ENCODE measurements at places on chromosomes 12 and 14.

DNA sequence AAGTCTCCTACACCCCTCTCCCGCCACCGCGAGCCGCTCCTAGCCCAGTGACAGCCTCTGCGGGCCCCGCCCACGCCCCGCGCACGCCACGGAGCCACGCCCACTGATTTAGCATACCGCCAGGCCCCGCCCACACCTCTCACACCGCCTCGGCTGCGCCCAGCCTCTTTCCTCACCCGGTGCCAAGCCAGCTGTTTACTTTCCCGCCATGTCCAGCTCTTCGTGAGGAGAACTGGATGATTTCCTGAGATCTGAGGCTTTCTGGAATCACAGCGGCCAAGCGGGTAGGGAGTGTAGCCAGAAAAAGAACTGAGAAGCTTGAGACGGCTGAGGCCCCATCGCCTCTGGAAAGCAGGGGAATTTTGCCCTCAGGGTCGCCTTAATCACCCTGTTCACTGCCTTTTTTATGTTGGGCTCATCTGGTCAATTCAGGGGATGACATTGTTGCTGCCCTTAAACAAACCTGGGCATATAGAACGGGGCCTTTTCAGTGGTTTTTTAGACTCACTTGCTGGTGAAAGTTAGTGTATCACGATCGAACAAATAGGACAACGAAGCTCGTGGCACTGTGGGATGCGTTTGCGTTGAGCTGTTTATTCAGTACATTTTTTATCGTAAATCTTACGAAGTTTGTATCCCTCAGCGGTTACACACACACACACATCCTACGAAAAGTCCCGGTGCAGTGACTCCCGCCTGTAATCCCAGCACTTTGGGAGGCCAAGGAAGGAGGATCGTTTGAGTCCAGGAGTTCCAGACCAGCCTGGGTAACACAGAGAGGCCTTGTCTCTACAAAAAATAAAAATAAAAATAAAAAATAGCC lies at the start of gene RNF212B:
Gene RNF212B (plus strand): TSS at position 165 of the 823 bp plus-strand sequence. CDS start 2,410 bp downstream, outside the sequence.
- DNase-seq, result peak; percentile 73

DNA sequence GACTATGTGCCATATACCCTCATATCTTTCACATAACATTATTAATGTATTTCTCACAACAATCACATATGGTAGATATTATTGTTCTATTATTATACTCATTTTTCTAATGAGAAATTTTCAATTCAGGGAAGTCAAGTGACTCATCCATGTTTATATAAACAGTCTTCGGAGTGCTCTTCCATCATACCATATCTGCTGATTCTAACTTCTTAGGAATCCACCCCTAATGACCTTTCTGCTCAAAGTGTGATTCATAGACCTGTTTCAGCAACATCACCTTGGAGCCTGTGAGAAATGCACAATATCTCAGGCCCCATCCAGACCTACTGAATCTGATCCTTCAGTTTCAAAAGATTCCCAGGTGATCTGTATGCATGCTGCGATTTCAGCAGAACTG lies 39.8 kb upstream of the OVCH1 start:
- no peak for DNase-seq

GRCh38 chr12:123995023-123995748 lies 22.2 kb downstream of the ZNF664 start:
- DNase-seq, result no peak

DNA sequence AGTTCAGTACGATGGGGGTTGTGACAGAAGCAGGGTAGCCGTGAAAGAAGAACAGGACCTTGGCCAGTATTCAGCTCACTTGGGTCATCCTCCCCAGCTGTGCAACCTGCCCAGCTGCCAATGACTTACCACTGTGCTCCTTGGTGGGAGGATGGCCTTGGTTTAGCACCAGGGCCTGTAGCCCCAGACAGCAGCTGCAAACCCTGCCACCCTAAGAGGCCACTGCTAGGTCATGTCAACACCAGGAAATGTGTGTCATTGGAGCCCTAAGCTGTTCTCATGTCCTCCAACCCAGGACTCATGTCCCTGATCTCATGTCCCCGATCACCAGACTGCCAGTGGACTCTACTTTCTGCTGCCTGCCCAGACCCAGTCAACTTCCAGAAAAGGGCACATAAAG lies 3.0 kb upstream of the CRACR2A start:
- no peak for DNase-seq

DNA sequence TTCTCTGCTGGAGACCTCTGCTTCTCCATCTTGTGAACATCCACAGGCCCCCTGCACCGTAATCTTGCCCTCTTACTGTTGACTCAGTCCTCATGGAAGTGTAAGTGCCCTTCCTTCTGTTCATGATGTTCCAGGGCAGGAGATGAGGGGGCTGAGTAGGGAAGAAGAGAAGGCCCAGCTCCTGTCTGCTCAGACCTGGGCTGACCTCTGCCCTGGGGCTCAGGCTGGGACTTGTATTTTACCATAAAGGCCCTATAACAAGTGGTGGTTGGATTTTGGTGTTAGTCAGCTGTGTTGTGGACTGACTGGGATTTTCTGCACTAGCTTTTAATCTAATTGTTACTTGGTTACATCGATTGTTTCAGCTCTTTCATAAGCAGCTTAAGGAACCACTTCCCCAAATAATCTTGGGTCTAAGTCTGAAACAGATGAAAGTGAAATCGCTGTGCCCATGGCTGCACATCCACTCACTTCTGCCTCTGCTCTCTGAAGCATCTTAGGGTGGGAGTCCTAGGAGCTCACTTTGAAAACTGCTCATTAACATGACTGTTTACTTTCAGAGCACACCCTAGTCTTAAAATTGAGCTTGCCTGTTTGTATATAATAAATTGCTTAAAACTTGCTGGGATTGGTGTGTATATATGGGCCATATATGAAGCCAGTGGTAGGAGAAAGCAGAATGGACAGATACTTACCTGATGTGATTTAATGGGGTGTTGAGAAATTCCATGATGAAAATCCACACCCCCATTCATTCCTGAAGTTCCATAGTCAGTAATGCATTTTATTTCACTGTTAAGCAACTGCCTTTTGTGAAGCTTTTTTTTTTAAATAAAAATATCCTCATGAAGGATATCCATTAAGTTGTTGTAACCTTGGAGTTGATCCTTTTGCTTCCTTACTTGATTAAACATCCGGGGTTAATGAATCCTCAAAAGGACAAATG lies 17.7 kb downstream of the C12orf71 start:
- no peak for DNase-seq

DNA sequence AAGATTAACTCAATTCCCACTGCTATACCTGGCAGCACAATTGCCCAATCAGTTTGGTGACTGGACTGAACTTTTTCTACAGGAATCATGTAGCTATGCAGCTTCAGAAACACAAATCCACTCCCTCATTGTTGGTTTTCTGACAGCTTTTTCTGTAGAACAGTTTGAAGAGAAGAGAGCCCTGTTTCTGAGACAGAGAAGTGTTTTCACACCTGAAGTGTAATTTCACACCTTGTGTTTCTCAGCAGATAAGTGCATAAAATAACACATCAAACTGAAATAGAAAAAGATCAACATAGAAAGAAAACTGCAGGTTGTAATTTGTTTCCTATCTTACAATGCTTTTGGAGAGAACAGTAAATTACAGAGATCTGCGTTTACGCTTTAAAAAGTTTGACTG lies 335.6 kb downstream of the SNAPC1 start:
- no peak for DNase-seq

GRCh38 chr12:45622210-45622937 lies 107.1 kb upstream of the ARID2 start:
- DNase-seq, result peak; percentile 71

GRCh38 chr14:43449291-43449690 lies 1057.8 kb downstream of the FSCB start:
- DNase-seq, result no peak

DNA sequence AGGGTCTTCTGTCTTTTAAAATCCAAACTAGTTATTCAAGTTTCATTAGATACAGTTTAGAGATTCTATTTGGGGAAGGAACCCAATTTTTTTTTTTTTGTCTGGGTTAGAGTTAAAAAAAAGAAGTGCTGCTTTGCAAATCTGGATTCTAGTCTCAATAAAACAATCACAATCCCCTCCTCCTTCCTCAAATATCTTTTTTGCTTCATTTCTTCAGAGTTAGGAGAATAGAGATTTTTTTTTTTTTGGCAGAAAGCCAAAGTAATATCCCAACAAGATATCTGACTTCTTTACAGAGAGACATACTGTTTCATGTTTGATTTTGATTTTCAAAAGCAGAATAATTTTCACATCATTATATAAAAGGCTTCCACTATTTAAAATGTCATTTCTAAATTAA lies 201.9 kb downstream of the FOXN3 start:
- DNase-seq, result no peak

GRCh38 chr12:13311551-13311950 lies 115.0 kb downstream of the EMP1 start:
- no peak for DNase-seq

DNA sequence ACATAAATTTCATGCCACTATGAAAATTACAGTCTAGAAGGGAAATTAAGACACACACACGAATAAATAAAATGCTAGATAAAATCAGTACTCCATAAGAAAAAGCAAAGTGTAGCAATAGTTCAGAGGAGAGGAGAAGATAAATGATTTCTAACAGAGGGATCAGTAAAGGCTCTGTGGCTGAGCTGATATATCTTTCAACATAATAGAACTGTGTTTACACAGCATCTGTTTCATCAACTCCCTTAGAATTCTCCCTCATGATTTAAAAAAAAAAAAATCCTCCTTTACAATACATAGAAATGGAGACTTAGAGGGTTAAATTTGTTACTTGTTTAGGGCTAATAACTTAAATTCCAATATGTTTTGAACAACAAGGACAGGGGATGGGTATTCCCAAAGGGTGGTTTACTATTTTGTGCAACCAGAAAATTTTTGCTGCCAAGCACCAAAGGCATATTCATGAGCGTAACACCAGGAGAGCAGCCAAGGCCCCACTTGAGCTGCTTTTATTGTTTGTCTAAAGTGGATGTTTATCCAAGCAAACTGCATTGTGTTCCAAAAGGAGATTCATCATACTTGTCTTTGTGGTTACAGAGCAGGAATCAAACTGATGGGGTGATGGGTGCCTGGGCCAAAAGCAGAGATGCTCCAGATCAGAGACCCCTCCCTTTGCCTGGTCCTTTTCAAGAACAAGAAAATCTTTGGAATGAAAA lies 162.7 kb downstream of the BMP4 start:
- DNase-seq, result no peak

DNA sequence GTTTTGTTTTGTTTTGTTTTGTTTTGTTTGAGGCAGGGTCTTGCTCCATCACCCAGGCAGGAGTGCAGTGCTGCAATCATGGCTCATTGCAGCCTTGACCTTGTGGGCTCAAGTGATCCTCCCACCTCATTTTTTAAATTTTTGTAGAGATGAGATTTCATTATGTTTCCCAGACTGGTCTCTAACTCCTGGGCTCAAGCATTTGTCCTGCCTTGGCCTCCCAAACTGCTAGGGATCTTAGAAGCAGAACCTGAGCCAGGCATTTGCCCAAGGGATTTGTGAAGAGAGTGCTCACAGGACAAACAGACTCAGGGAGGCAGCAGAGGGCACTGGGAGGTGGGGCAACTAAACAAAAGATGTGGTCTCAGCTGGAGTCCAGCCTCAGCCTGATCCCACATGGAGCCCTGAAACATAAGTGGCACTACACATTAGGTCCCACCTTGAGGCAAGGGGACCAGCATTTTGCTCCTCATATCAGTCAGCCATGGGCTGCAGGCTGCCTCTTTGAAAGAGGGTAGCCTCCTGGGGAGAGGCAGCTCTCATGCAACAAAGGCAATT lies 86.2 kb upstream of the CMKLR1 start:
- no peak for DNase-seq

GRCh38 chr12:100395811-100396210 lies 38.9 kb downstream of the SLC17A8 start:
- no peak for DNase-seq

GRCh38 chr12:117499759-117500485 lies 138.5 kb upstream of the NOS1 start:
- DNase-seq, result no peak

DNA sequence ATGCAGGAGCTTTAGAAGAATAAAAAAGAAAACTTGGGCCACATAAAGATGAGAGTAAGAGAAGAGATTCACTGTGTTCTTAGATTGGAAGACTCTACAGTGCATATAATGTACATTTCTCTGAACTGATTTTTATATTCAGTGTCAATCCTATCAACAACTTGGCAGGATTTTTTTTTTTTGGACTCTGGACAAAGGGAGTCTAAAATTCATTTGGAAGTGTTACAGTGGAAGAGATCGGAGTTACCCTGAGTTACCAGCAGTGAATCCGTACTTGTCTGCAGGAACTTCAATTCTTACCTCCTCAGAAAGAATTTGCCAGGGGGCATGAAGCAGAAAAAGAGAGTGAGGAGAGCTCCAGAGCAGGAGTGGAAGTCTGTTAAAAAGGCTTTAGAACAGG lies 24.0 kb downstream of the SERPINA11 start:
- DNase-seq, result no peak

DNA sequence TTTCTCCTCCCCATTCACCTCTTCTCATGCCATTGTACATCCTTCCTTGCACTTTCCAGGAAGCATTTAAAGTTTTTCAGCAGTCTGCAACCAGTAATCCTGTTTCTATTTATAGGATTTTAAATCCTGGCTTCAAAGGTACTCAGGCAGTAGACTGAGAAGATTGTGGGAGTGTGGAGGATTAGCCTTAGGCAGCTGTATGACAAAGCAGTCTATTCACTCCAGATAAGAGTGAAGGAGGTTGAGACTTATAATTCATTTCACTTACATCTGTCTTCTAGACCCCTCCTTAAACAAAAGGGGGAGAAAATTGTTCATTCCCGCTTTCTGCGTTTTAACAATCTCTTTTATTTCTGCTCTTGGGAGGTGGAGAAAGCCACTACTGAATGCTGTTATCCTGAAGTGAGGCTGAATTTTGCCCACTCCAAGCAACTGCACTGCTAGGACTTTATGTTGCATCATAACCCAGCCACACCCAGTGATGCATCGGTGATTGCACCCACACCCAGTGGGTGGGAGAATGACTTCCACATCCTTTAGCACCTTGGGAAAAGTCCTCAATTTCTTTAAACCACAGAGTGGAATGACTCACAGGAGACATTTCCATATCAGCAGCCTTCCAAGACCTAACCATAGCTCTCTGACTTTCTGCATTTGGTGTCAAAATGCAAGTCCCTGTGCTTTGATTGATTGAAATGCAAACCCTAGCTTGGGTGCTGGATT lies 382.5 kb upstream of the ATP2B1 start:
- DNase-seq, result peak; percentile 4

GRCh38 chr14:101233808-101234207 lies 327.5 kb upstream of the DIO3 start:
- no peak for DNase-seq

- DNase-seq, result peak; percentile 39
These were observed 419.5 kb downstream of the TMEM121 start for GRCh38 chr14:105945896-105946295.

- DNase-seq, result no peak
These were observed 983.0 kb upstream of the LRFN5 start for GRCh38 chr14:40623643-40624042.
